ENCODE measurements at places on chromosomes 7 and 10.

GRCh38 chr10:61319386-61320256 lies 133.6 kb downstream of the TMEM26 start:
- DNase-seq: no peak

- DNase-seq: no peak
These were observed 14.5 kb upstream of the ZNF273 start for GRCh38 chr7:64888561-64888900.

- DNase-seq: no peak
These were observed 87.0 kb upstream of the LRRN3 start for GRCh38 chr7:111003883-111004282.

GRCh38 chr10:57664815-57665214 lies 602.9 kb downstream of the IPMK start:
- no peak for DNase-seq
